GM19239 (cell line): ENCODE measurements at places on chromosomes 2 and 18.
A peak's percentile ranks its signal among the peaks of the same experiment; 100 is the strongest.

DNA sequence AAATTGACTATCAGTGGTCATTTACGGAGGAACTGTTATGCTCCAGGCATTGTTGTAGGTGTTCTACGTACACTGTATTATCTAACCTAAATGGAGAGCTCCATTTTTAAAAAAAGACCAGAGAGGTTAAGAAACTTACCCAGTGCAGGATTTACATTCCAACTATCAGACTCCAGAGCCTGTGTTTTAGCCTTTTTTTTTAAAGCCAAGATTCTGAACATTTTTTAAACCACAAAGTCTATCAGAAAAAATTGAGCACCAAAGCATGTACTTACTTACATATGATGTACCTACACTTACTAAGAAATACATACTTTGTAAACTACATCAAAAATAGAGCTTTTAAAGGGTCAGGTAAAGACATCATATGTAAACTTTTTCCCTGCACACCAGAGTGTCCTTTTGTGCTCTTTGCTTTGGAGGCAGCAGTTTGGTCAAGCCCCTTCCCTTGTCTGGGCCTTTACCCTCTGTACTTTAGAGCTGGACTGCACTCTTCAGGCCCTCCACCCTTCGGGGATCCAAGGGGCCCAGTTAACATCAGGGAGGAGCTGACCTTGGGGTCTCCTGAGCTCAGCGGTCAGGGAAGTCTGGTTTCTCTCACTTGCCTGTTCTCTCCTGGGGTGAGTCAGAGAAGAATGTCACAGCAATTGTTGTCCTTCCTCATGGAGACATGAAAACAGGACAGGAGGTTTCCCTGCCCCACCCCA lies 58.4 kb downstream of the ITGB1BP1 start:
- DNase-seq, result no peak

- no peak for DNase-seq
These were observed 617 bp downstream of the SRBD1 start for GRCh38 chr2:45610281-45611019.

- no peak for DNase-seq
These were observed 859.5 kb downstream of the LRP1B start for GRCh38 chr2:141271346-141271745.

DNA sequence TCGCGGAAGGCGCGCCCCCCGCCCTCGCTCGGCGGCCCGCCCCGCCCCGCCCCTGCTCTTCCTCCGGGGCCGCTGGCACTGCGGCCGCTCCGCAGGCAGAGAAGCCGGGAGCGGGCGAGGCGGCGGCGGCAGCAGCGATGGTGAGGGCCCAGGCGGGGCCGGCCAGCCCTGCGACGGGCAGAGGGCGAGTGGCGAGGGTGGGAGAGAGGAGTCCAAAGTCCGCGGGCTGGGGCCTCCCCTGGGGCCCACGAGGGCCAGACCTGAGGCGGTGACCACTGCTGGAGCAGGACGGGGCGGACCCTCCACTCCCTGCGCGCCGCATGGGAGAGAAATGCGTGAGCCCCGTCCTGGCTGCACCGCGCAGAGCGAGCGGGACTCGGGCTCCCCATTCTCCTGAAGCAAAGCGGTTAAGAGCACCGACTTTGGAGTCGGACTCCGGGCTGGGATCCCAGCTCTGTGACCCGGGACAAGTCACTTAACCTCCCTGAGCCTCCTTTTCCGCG lies at the start of gene VAMP5:
TSS of gene VAMP5 (plus strand) at position 78 of the 503 bp plus-strand sequence. CDS start at position 138, 60 bp downstream.
- peak; percentile 66 for DNase-seq

DNA sequence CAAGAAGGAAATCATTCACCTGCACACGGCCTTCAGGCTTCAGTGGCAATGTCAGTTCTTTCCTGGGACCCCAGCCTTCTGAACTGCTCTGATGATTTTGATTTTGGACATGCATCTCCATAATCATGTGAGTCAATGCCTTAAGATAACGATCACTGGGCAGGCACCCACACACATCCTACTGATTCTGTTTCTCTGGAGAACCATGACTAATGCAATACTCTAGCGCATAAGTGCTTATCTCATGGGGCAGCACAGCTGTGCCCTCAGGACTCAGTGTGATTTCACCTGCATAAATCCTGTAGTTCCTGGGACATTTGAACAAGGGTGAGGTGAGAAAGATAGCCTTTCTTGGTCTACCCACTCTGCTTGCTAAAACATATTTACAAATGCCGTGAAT lies 144.6 kb downstream of the AKAIN1 start:
- DNase-seq, result no peak

GRCh38 chr2:83901317-83901716 lies 557.8 kb downstream of the SUCLG1 start:
- no peak for DNase-seq

DNA sequence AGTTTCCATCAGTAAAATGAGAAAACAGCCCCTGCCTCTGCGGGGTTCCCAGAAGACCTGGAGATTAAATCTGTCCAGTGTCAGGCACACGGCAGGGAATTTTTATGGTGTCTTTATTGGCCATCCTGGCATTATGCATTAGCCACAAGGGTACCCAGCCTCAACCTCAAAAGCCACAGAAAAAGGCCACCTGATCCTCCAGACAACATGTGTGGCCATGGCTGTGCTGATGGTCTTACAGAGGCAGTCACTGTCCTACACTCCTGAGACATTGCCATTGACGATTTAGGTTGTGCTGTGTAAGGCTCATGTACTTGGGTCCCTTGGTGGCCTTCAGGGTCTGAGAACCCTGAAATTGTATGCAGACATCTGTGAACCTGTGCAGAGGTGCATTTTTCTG lies 115.6 kb downstream of the SMAD7 start:
- DNase-seq, result no peak

GRCh38 chr2:127170021-127170420 lies 50.1 kb downstream of the CYP27C1 start:
- DNase-seq, result no peak

GRCh38 chr2:6630209-6630608 lies 235.5 kb downstream of the CMPK2 start:
- no peak for DNase-seq

DNA sequence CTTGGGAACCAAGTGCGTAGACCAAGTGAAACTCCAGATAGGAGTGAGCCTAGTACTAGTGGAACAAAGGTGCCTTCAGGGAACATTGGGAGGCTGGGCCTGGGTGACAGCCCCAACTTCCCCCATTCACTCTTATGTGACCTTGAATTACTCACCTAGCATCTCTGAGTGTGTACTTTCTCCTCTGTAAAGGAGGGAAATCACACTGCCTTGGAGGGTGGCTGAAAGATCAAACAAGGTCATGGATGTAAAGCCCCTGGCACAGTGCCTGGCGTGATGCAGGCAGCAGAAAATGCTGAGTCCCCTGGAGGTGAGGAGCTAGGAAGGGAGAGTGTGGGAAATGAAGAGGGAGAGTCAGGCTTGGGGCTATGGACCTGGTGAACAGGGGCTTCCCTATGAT lies 45.9 kb downstream of the MARCO start:
- no peak for DNase-seq

- DNase-seq, result no peak
These were observed 595.8 kb downstream of the STK39 start for GRCh38 chr2:167651406-167652151.

- DNase-seq, result no peak
These were observed 64.8 kb upstream of the STK39 start for GRCh38 chr2:168312036-168312822.
